Stimulated activated CD4-positive, alpha-beta T cell treated with anti-CD3 and anti-CD28 coated beads, Interleukin-1b, Interleukin-23, amount 100 ng/mL, for 1 hour (primary cell): ENCODE measurements at places on chromosomes 11 and 22.

DNA sequence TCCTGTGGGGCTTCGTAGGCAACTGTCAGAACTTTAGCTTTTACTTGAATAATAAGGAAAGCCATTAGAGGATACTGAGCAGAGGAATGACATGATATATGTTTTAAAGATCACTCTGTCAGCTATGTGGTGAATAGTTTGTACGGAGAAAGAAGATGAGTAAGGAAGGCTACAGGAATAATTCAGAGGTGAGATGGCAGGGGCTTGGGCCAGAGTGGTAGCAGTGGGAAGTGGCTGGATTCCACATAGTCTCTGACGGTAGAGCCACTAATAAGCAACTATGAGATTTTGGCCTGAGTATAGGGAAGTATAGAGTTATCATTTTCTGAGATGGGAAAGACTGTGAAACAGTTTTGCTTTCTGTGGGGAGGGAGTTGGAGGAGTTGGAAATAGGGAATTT, 93.9 kb upstream of the MTMR2 start:
- DNase-seq = no peak

DNA sequence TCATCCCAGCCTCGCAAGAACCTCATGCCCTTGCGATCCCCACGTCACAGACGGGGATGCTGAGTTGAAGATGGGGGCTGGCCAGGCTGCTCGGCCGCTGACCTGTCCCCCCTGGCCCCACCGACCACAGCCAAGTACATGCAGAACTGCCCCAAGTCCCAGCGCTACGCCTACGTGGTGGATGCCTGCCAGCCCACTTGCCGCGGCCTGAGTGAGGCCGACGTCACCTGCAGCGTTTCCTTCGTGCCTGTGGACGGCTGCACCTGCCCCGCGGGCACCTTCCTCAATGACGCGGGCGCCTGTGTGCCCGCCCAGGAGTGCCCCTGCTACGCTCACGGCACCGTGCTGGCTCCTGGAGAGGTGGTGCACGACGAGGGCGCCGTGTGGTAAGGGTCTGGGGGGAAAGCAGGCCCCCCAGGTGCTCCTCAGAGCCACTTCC, 10.0 kb downstream of the MUC5B start:
- DNase-seq = no peak

- DNase-seq = no peak
Measured at GRCh38 chr22:19291218-19291579, 320 bp downstream of the CLTCL1 start.

GRCh38 chr22:43147821-43148220, 3.5 kb upstream of the TSPO start:
- DNase-seq = no peak

GRCh38 chr11:83349296-83349695, 63.1 kb upstream of the CCDC90B start:
- DNase-seq = no peak

GRCh38 chr11:126601136-126601535, 245.7 kb downstream of the ST3GAL4 start:
- DNase-seq = no peak

DNA sequence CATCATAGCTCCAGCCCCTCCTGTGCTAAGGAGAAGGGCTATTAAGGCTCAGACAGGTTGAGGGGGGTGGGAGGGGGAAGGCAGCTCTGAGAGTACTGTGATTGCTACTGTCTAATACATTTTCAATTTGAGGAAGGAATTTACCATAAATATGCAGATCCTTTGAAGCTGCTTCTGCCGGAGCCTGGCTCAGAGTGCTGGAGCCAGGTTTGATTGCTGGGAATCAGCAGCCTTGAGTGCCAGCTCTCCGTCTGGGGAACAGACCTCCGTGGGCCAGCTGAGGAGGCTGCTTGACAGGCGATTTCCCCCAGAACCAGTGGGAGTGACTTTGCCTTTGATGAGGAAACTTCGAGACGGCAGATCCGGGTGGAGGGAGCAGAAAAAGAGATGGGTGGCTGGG, 141.7 kb upstream of the TBCEL start:
- no peak for DNase-seq
